Right hindlimb (tissue), 1 donor: ENCODE measurements at places on chromosomes 5 and 9.

GRCh38 chr9:94853887-94854286, 127.4 kb downstream of the AOPEP start:
- DNase-seq: no peak

GRCh38 chr5:77921094-77921768, 145.1 kb upstream of the TBCA start:
- no peak for DNase-seq

DNA sequence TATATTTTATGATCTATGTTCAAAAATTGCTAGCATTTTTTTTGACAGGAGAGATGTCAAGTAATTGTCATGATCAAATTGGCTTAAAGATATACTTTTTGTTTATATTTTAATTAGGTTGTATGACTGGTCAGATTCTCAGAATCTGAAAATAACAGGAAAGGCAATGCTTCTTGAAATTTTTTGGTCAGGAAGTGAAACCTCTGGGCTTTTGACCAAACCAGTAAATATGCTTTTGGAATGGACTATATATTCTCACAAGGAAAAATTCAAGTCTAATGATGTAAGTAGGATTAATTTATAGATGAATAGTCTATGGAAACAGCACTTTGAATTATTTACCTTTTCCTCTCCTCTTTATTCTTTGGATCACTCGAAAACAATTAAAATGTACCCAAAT, 52.3 kb downstream of the SLF1 start:
- DNase-seq: no peak

- DNase-seq: no peak
Observed at GRCh38 chr9:89455356-89455824, 42.5 kb downstream of the SEMA4D start.

DNA sequence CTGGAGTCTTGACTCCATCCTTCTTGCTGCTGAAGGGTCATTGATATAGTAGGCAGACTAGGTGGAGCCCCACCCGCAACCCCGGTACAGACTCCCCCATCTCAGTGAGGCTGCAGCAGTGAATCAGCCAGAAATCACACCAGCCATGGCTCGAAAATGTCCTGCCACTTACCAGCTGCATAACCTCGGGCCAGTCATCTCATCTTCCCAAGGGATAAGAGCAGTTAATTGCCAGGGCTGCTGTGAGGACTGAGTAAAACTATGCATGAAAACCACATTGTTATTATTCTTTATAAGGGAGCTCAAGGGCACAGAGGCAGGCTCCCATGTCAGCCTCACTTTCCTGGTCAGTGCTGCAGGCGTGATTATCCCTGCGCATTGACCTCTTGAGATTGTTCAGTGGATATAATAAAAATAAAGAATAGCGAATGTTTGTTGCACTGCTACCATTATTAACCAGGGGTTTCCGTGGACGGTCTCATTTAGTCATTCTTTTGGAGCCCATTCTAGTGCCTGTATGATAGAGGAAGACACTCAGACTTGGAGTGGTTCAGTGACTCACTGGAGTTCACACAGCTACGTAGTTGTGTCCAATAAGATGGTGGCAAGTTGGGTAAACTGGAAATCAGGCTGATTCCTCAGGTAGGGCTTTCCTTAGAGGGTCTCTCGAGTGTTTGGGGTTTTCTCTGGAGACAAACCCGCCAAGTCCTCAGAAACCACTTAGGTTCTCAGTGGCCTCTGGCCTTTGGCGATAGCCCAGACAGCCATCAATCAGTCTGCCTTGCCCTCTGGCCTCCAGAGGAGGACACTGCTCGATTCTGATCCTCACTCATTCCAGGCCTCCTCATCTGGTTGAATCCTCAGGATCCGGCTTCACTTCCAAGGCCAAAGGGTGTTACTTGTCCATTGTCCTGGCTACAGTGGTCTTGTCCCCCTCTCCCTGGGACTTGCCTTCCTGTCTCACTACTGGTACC, 39.9 kb downstream of the COL15A1 start:
- peak; percentile 15 for DNase-seq

- no peak for DNase-seq
Observed at GRCh38 chr9:7366121-7366520, 433.5 kb downstream of the DMAC1 start.

DNA sequence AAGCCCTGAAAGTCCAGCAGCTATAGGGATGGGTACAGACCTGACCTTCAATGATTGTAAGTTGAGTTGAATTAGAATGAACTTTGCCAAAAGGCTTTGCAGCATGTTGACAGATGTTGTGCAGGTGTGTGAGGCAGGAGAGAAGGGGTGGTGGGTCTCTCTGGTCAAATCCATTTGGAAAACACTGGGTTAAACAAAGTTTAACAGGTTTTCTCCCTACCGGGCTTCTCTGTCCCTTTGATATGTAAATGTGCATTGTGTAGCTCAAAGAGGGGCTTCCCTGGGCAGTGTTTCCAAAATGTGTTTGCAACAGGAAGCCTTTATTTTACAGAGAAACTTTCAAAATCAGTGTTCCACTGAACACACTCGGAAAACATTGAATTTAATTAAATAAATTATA, 72.1 kb upstream of the BRINP1 start:
- no peak for DNase-seq

GRCh38 chr5:83636156-83636555, 84.5 kb downstream of the HAPLN1 start:
- DNase-seq: no peak

DNA sequence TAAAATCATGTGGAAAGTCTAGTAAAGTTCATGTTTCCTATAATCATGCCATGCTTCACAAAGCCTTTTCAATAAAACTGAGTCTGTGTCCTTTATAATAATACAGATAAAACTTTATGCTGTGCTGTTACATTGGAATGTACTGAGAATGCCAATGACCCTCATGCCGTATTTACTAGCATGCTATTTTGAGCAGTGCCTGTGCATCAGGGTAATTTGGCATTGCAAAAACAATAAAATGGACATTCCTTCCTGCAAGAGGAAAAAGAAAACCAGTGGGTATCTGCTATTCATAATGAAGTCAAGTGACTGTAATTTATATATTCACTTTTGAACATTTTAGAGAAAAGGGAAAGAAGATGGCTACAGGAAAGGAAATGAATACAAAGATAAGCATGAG, 159.0 kb downstream of the PBX3 start:
- DNase-seq: no peak

DNA sequence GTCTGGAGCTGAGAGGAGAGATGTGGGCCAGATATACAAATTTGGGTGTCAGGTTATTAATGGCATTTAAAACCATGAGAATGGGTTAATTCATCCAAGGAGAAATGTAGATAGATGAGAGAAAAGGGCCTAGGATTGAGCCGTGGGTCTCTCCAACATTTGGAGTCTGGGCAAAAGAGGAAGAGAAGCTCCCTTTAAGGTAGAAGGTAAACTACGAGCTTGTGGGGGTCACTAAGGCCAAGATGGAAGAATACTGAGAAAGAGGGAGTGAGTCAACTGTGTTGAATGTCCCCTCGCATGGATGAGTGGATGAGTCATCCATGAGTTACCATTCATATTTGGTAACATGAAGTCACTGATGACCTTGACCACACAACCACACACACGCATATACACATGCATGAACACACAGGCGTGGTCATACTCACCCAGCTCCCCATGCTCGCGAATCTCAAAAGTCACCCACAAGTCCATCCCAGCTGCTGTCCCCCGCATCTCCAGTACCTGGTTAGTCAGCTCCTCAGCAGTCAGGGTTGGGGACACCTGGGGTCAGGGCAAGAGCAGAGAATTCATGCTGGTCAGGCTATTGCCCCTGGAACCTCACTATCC, 6.8 kb upstream of the FCHSD1 start:
- DNase-seq: no peak

- DNase-seq: no peak
Observed at GRCh38 chr5:170285181-170285580, 12.4 kb downstream of the LCP2 start.

DNA sequence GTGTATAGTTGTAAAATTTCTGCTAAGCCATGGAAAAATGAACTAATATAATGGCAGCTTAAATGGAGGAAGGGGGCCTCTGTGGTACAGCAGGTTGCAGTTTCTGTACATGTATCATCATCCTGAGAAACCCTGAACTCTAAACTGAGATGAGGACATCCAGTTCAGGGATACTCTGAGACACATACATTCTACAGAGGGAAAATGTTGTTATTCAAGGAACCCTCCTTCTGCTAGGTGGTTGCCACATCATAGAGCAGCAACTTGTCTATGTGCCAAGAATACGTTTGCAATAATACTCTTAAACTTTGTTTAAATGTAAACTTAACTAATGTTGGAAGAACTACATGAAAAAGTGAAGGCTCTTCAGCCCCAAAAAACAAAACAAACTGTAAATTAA, 1310.8 kb upstream of the WWC1 start:
- DNase-seq: no peak

DNA sequence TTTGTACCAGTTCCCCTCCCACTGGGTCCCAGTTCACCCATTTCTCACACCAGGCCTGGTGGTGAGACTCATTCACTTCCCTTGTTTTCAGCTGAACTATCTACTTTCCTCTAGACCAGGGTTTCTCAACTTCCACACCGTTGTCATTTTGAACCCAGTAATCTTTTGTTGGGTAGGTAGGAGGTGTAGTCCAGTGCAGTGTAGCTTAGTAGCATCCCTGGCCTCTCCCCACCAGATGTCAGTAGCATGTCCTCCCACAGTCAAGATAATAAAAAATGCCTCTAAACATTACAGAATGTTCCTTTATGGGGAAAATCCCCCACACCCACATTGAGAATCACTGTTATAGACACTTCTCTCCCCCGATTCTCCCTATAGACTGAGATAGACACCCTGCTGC, 299.1 kb downstream of the EPB41L4A start:
- no peak for DNase-seq

DNA sequence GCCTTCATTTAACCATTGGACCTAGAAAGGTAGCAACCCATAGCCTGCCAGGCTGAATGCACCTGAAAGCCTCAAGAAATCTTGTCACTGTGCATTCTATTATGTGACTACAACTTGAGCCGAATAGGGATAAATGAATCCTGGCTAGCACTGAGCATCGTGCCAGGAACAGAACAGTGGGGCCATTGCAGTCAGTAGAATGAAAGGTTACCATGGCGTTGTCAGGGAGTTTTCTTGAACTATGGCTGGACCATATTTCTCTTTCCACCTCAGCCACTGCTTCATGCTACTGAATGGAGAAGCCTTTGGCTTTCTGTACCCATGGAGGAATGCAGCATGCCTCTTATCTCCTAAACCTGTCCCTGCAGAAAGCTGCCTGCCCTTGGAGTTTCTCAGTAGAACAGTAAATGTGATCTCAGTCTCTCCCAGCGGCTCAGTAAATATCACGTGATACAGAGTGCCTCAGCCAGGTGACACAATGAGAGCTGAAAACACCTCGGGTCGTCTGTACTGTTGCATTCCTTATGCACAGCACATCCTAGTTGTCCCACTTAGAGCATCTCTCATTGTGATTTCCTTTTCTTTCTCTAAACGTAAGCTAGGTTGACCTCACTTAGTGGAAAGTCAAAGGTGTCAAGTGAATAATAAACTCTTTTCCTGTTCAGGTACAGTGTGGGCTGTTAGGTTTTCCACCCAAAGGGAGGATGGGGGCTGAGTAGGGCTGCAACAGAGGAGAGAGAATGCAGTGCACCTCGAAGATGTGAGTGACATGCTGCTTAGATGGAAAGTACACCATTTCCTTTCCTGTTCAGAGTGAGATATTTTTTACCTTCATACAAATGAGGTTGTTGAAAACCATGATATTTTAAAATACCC, 115.3 kb downstream of the MACIR start:
- DNase-seq: no peak

DNA sequence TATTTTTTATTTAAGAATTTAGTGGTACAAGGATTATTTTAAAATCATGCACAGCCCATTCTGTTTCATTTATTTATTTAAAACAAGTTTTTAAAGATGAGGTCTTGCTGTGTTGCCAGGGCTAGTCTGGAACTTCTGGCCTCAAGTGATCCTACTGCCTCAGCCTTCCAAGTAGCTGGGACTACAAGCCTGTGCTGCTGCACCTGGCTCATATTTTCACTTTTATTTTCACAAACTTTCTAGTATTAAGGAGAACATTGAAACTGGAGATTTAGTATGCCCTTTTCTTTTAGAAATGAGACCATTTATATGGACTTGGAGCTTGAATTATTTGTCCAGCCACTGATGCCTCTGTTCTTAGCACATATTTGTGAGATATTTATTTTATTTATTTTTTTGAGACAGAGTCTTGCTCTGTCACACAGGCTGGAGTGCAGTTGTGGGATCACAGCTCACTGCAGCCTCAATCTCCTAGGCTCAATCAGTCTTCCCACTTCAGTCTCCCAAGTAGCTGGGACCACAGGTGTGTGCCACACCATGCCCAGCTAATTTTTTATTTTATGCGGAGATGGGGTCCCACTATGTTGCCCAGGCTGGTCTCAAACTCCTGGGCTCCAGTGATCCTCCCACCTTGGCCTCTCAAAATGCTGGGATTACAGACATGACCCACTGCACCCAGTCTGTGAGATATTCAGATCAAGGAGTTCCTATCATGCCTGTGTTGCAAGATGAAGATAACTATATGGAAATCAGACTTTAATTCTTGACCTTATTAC, 7.4 kb downstream of the DMXL1 start:
- DNase-seq: no peak

- peak; percentile 72 for DNase-seq
Observed at GRCh38 chr9:16154521-16155078, 601.8 kb downstream of the CCDC171 start.

GRCh38 chr5:36772276-36773140, 104.1 kb upstream of the NIPBL start:
- DNase-seq: peak; percentile 32

GRCh38 chr9:135315572-135315971, 164.0 kb upstream of the PPP1R26 start:
- no peak for DNase-seq

- peak; percentile 53 for DNase-seq
Observed at GRCh38 chr5:157252711-157253465, 13.0 kb upstream of the CYFIP2 start.

GRCh38 chr5:180718810-180719453, 20.9 kb downstream of the OR2Y1 start:
- no peak for DNase-seq

DNA sequence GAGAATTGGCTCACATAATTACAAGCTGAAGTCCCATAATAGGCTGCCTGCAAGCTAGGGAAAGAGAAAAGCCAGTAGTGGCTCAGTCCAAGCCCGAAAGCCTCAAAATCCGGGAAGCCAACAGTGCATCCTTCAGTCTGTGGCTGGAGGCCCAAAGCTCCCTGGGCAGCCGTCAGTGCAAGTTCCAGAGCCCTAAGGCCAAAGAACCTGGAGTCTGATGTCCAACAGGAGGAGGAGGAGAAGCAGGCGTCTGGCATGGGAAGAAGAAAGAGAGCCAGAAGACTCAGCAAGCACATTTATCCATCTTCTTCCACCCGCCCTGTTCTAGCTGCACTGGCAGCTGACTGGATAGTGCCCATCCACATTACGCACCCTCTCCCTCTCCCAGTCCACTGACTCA, 213.4 kb downstream of the GAS1 start:
- DNase-seq: peak; percentile 45

- DNase-seq: peak; percentile 39
Observed at GRCh38 chr5:106311230-106311915, 1359.4 kb downstream of the EFNA5 start.
